Pancreas (tissue), 10 donors: ENCODE measurements at places on chromosomes 12 and 14. TPM values are rescaled to one million over a fixed set of nuclear protein-coding genes. Genes with fewer than 3 reads are reported as not detected.

Gene NXPH4
- polyA plus RNA-seq = 0.28 TPM

Gene ERC1
- 5.5 TPM for polyA plus RNA-seq

Gene RASSF8
- polyA plus RNA-seq = 4.3 TPM

Gene THTPA
- polyA plus RNA-seq = 11.9 TPM

Gene ANO4
- polyA plus RNA-seq = 0.14 TPM

Gene FSCB
- polyA plus RNA-seq = not detected

Gene OVCH1
- polyA plus RNA-seq = 0.02 TPM

Gene ANG
- polyA plus RNA-seq = 14.7 TPM

Gene ASCL1
- polyA plus RNA-seq = 0.40 TPM

Gene ARHGAP9
- 6.5 TPM for polyA plus RNA-seq

Gene NYNRIN
- 5.6 TPM for polyA plus RNA-seq

Gene WNT1
- polyA plus RNA-seq = not detected

Gene GDF3
- polyA plus RNA-seq = 0.07 TPM

Gene DYNLL1
- 249 TPM for polyA plus RNA-seq

Gene GYS2
- polyA plus RNA-seq = not detected

Gene SLC17A8
- polyA plus RNA-seq = not detected

Gene HOXC11
- not detected for polyA plus RNA-seq

Gene LAG3
- polyA plus RNA-seq = 0.91 TPM

Gene LYZ
- 29.4 TPM for polyA plus RNA-seq

Gene PRH2
- polyA plus RNA-seq = not detected

Gene TNFRSF1A
- polyA plus RNA-seq = 34.2 TPM

Gene SMCO2
- not detected for polyA plus RNA-seq

Gene BRI3BP
- 1.5 TPM for polyA plus RNA-seq

Gene ATF1
- 2.9 TPM for polyA plus RNA-seq

Gene B4GALNT1
- 1.1 TPM for polyA plus RNA-seq

Gene IFI27
- 78.9 TPM for polyA plus RNA-seq

Gene MANSC4
- polyA plus RNA-seq = 0.23 TPM

Gene CCDC197
- not detected for polyA plus RNA-seq

Gene KITLG
- polyA plus RNA-seq = 2.4 TPM

Gene OR9K2
- not detected for polyA plus RNA-seq

Gene C2CD5
- 9.6 TPM for polyA plus RNA-seq

Gene C12orf56
- polyA plus RNA-seq = 0.19 TPM

Gene EID3
- polyA plus RNA-seq = 1.2 TPM

Gene KRT4
- 1.3 TPM for polyA plus RNA-seq

Gene APOLD1
- polyA plus RNA-seq = 1.6 TPM

Gene CCDC175
- not detected for polyA plus RNA-seq

Gene CABP1
- 3.3 TPM for polyA plus RNA-seq

Gene LTB4R2
- 3.1 TPM for polyA plus RNA-seq

Gene ACRBP
- polyA plus RNA-seq = 2.2 TPM

Gene VTI1B
- 40.9 TPM for polyA plus RNA-seq

Gene CLEC2B
- polyA plus RNA-seq = 2.4 TPM

Gene TOMM20L
- not detected for polyA plus RNA-seq

Gene RNFT2
- 1.6 TPM for polyA plus RNA-seq

Gene DLK1
- polyA plus RNA-seq = 51.1 TPM

Gene FGD6
- polyA plus RNA-seq = 1.4 TPM

Gene KCNH5
- polyA plus RNA-seq = not detected

Gene RERG
- polyA plus RNA-seq = 6.7 TPM

Gene GPR84
- 0.09 TPM for polyA plus RNA-seq

Gene MGAT2
- polyA plus RNA-seq = 8.9 TPM

Gene MYF6
- not detected for polyA plus RNA-seq

Gene SAMD15
- 0.49 TPM for polyA plus RNA-seq

Gene MAGOHB
- 13.7 TPM for polyA plus RNA-seq
